ENCODE measurements at places on chromosomes 11 and 22.

- DNase-seq: no peak
Measured at GRCh38 chr11:84905411-84905810, 721.7 kb downstream of the DLG2 start.

DNA sequence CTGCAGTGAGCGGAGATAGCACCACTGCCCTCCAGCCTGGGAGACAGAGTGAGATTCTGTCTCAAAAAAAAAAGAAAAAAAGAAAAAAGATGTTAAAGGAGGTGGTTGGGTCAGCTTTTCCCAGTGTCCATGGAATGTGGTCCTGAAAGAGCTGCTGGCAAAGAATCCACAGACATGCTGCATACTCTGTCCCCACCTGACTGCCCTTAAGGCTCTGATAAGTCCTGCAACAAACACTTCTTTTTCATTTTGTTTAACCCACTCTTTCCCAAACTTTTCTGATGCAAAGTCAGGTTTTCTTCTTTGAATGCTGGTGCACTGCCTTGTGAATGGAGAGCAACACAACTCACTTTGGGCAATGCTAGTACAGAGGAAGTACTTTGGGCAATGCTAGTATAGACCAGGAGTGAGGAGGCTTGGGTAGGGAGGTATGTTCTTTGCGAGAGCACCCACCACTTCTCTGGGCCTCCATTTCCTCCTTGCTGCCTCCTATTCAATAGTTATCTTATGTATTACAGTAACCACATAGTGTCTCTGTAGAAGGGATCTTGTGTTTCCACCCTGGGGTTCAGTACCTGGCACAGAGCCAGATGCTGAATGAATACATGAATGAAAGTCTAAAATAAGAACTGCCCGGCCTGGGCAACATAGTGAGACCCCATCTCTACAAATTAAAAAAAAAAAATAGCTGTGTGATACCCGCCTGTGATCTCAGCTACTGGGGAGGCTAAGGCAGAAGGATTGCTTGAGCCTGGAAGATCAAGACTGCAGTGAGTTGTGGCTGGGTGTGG lies 18.9 kb downstream of the LIF start:
- DNase-seq: no peak

- no peak for DNase-seq
Measured at GRCh38 chr22:23524226-23524625, 55.9 kb downstream of the IGLL1 start.

GRCh38 chr11:62456630-62457029 lies 37.8 kb downstream of the SCGB1A1 start:
- DNase-seq: peak; percentile 68

- DNase-seq: no peak
Measured at GRCh38 chr11:75195167-75195962, 44.5 kb downstream of the SLCO2B1 start.

GRCh38 chr11:129652835-129653234 lies 162.8 kb upstream of the TMEM45B start:
- no peak for DNase-seq

- DNase-seq: no peak
Measured at GRCh38 chr11:45089251-45089650, 57.2 kb upstream of the PRDM11 start.

- no peak for DNase-seq
Measured at GRCh38 chr11:118766035-118766434, 24.9 kb downstream of the DDX6 start.

DNA sequence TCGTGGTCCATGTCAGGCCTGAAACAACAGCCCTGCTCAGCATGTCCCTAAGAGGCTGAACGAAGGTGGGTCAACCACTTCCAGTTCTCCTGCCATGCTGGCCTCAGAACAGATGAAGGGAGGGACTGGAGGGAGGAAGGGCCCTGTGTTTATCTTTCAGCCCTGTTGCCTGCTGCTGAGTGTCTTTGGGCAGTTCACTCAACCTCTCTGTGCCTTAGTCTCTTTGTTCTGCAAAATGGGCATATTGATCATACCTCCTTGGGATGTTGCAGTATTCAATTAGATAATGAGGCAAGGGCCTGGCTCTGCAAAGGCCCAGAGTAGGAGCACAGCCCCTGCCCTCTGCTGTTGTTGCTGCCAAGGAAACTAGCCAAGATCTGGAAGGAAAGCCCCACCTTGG lies 207.5 kb downstream of the MN1 start:
- no peak for DNase-seq

DNA sequence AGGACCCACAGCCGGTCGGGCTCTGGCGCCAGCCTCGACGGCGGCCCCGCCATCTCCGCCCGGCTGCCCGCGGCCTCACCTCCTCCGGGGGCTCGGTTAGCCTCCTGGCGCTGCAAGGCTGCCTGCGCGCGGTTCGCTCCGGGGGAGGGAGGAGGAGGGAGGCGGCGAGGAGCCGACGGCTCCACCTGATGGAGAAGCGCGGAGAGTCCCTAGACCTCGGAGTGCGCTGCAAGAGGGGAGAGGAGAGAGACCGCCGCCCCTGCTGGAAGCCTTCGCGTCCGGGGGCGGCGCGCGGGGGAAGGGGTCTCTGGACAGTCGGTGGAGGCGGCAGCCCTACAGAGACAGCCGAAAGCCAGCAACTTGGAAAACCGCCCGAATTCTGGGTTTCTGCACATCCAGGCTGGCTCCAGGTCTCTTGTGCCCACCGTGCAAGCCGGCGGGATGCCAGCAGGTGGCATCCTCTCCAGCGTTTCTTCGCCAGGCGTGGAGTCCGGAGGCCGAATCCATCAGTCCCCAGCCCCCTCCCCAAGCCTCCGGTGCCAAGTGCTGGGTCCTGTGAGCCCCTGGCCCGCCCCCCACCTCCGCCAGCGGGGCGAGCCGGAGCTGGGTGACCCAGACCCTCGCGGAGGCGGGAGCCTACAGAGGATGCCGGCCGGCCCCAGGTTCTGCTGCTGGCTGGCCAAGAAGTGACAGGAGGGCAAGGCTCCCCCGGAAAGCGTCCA lies 2.9 kb upstream of the KIRREL3 start:
- peak; percentile 95 for DNase-seq

DNA sequence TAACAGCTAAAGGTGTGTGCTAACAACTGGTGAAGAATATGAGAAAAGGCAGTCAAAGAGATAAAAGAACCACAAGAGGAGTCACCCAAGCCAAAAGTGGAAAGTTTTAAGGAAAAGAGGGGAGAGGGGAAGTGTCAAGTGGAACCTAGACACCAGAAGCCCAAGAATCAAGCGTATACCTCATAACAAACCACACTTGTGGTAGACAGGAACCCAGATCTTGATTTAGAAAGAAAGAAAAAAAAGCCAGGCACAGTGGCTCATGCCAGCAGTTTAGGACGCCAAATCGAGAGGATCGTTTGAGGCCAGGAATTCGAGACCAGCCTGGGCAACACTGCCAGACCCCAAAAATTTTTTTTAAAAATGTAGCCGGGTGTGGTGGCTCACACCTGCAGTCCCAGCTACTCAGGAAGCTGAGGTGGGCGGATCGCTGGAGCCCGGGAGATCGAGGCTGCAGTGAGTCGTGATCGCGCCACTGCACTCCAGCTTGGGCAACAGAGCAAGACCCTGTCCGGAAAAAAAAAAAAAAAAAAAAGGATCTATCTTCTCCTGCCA lies 877 bp downstream of the SLC25A17 start:
- no peak for DNase-seq

- no peak for DNase-seq
Measured at GRCh38 chr11:113240790-113241635, 73.4 kb upstream of the TTC12 start.

DNA sequence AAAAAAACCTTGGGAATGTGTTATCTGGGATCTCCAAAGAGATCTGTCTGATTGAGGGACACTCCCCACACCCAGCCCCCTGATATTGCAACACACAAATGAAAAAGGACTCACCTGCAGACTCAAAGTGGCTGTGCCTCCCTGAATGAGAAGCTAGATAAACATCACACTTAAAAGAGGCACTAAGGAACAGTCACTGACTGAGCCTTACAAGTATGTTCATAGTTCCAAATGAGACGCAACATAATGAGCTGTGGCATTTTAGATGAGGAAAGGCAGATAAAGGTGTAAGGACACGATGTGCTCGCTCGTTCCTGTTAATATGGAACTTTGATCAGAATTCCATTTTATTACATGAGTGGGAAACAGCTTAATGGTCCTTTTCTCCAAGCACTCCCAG lies 21.0 kb upstream of the CFAP300 start:
- no peak for DNase-seq

- no peak for DNase-seq
Measured at GRCh38 chr11:79264284-79264683, 176.5 kb downstream of the TENM4 start.
